CD4-positive, alpha-beta T cell treated with Interleukin-2 at 100 ng/mL for 4 hours (primary cell): ENCODE measurements at places on chromosomes 5 and 9.
A peak's percentile ranks its signal among the peaks of the same experiment; 100 is the strongest.

DNA sequence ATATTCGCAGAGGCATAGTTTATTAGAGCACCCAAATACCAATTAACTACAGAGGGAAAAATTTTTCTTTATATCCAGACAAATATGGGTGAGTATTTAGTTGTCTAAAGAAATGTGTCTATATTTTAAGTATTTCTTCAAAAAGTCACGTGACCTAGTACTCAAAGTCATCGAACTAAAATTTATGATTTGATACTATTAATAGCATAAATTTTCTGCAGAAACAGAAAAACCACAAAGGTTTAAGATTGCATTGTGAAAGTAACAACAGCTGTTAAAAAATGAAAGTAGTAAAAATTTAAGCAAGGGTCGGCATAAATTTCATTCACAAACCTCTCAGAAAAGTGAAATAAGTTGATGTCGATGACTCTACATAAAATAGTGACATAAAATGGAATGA, 323.9 kb upstream of the RORB start:
- no peak for DNase-seq

DNA sequence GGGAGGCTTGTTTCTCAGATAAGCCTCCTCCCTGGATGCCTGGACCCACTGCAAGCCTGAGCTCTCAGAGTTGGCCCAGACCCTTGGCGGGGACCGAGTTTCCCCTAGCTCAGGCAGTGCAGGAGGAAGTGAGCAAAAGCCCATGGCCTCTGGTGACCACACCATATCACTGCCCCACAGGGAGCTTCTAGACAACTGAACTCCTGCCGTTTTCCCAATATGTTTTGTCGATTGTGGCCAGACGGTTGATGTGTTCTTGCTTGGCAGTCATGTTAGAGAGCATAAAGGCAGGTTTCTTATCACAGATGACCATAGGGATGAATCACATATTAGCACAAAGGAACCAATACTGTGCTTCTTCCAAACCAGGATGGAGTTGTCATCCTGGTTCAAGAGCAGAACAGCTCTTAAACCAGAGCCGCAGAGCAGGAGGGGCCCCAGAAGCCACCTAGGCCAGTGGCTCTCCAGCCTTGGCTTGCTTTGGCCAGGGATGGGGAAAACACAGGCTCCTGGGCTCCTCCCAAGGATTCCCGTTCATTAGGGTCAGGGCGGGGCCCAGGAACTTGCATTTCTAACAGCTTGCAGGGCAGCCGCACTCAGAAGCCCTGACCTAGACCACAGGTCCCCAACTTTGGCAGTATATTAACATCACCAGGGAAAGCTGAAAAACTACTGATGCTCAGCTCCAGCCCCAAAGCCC, 113.1 kb upstream of the TBC1D2 start:
- DNase-seq: no peak

DNA sequence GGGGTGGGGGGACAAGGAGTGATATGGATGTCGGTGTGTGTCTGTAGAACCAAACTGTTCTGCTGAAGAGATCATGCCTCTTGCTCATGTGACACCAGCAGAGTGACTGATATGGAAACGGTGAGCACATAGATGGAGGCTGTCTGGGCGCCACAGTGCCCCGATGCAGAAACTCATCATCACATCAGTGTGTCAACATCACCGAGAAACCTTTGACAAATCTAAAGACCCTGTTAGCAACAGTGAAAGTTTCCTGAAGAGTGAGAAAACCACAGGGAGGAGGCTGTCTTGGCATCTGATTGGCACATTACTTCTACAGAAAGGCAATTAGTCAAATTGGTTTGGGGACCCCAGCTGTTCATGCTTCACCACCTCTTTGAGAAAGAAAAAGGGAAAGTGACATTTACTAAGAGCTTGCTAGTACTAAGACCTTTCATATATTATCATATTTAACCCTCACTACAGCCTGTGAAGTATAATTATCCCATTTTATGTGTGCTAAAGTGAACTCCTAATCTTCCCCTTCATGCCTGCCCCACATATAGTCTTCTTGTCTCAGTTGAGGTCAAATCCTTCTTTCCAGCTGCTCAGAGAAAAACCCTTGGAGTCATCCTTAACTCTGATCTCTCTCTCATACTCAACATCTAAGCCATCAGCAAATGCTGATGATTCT, 25.6 kb downstream of the CSF2 start:
- DNase-seq: peak; percentile 76

DNA sequence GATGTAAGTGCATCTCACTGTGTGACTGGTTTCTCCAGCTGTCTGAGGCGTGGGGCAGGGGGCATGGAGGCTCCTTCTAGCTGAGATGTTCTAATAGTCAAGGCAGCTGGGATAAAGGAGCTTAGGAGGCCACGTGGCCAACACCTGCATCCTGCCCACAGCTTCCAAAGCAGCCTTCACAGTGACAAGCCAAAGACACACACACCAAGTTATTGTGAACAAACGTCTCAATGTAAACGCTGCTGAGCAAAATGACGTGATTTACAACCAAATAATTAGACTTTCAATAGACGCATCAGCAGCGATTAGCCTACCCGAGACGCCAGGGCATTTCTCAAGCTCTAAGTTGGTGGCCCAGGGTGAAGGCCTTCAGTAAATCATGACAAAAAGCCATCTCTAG, 23.2 kb upstream of the SLC25A51 start:
- DNase-seq: no peak

GRCh38 chr9:89496645-89497256, 1.2 kb downstream of the SEMA4D start:
- DNase-seq: no peak

- no peak for DNase-seq
These were observed 46.4 kb upstream of the KDM4C start for GRCh38 chr9:6711403-6711802.

DNA sequence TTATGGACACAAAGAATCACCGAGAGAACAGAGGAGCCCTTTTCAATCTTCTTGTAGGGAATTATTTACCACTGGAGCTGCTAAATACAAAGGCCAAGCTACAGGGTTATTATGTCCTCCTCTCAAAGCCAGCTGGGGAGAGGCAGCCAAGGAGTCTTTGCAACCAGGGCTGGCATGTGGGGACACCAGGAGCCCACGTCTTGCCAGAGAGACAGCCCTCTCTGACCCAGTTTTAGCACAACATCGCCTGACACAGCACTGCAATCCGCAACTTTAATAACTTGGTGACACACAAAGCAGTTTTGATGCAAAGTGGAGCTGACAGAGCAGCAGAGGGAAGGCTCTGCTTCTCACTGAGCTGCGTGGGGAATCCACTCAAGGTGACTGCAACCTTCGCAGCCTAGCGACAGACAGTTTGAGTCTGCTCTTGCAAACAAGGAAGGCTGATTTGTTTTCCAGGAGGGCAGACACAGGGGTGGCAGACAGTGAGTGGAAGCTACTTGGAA, 33.6 kb downstream of the TLR4 start:
- DNase-seq: no peak

DNA sequence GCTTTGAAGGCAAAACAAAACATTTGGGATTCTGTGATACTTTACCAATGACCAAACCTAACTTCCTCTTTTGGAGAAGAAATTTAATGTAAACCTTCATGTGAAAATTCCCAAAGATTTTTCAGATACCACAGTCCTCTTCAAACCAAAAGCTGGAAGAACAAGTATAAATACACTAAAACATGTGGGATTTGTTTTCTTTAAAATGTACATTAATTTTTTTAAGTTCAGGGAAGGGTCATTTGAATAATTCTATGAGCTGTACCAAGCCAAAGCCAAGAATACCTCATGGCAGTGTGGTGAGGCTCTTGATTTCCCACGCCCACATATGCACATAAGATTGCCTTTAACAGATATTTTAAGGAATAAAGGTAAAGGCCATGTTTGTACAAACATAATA, 28.4 kb upstream of the ITGA1 start:
- no peak for DNase-seq

- DNase-seq: no peak
These were observed 197.5 kb upstream of the DAB2 start for GRCh38 chr5:39622281-39622680.

- no peak for DNase-seq
These were observed 270.4 kb upstream of the TMEM161B start for GRCh38 chr5:88539026-88539425.

- no peak for DNase-seq
These were observed 203.6 kb upstream of the MEF2C start for GRCh38 chr5:89086390-89087086.

DNA sequence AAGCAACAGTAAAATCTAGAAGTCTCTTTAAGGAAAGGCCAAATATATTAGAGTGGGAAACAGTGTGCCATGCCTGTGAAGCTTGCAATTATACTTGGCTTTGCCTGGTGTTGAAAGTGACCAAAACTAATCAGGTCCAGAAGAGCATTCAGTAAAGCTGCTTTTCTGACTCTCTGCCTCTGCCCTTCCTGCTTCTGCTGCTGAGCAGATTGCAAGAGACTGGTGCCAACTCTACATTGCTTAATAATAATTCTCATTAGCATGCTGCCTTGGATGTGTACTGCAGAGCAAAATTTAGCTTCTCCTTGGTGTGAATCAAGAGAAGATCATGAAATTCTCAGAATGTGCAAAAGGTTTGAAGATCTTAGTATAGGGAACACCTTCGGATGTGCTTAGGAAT, 120.4 kb upstream of the RFX3 start:
- DNase-seq: no peak

GRCh38 chr9:131396626-131397025, 2.7 kb downstream of the PRRC2B start:
- DNase-seq: no peak

DNA sequence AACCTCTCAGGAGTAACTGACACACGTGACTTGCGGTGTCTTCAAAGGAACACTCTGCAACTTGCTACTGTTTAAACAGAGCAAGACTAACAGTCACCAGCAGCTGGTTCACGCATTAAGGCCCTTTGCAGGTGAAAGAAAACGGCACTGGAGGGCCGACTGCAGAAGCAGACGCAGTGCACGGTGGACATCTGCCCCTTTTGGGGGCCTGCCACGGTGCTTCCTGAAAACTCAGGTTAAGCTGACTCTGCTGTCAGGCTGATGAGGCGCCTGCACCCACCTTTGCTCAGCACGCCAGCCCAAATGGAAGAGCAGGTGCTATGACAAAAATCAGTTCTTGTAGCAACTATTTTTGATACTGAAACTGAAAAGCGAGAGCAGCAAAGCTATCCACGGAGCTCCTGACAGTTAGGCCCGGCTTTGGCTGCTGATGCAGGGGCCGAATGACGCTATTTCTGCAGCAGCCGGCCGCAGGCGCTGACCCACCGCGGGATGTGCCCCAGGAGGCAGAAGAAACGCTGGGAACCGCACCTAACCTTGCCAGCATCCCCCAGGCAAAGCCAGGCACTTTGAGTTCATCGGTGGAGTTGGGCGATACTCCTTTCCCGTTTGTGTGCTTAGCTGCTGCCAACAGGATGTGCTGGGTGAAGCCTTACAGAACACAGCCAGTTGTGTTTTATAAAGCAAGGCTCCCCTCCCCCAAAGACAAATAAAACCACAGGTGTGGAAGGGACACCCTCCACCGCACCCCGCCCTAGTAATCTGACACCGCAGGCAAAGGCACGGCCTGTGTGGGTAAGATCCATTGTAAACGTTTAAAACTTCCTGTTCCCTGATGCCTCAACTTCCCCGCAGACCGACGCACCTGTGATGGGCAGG, 21.1 kb upstream of the TERT start:
- DNase-seq: peak; percentile 66

DNA sequence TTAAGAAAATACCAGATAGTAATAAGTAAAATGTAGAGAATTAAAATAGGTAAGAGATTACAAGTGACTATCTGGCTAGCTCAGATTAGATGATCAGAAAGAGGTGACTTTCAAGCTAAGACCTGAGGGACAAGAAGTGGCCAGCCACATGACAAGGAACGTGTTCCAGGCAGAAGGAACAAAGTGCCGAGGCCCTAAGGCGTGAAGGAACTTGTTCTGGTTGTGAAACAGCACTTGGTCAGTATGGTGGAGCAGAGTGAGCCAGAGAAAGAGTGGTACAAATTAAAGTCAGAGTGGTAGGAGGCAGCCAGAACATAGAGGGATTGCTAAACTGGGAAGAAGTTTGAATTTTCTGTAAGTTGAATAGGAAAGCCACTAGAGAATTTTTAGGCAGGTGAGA, 73.6 kb downstream of the ADRB2 start:
- DNase-seq: no peak

DNA sequence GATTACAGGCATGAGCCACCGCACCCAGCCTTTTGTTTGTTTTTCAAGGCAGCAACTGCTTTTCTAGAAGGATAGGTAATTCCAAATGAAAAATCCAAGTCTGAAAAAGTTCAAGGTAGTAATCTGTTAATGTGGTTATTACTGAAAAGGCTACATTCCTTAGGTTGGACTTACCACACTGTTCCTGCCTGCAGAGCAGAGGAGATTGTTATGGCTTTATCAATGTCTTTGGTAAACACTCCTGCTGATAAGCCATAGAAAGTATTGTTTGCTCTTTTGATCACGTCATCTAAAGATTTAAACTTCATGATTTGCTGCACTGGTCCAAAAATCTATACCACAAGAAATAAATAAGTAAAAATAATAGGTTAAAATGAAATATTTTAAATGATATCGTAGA, 43.4 kb downstream of the ALDH1A1 start:
- DNase-seq: no peak

DNA sequence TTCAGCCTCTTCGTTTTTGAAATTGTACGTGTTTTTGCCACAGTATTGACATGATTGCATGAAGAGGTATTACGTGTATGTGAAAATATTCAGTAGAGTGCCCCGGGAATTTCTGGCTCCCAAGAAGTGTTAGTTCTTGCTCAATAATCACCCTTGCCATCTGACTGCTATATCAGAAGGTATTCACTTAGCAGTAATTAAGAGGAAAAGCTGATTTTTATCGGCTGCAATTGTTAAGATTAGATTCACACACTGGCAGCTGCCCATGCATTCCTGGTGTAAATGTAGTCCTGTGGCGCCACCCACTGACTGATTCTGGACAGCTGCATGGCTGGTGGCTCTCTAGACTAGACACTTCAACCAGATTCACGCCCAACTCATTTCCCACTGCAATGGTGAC, 440.1 kb upstream of the ADAMTS16 start:
- DNase-seq: no peak

GRCh38 chr9:112180387-112180881, 5.3 kb upstream of the SUSD1 start:
- DNase-seq: peak; percentile 80

DNA sequence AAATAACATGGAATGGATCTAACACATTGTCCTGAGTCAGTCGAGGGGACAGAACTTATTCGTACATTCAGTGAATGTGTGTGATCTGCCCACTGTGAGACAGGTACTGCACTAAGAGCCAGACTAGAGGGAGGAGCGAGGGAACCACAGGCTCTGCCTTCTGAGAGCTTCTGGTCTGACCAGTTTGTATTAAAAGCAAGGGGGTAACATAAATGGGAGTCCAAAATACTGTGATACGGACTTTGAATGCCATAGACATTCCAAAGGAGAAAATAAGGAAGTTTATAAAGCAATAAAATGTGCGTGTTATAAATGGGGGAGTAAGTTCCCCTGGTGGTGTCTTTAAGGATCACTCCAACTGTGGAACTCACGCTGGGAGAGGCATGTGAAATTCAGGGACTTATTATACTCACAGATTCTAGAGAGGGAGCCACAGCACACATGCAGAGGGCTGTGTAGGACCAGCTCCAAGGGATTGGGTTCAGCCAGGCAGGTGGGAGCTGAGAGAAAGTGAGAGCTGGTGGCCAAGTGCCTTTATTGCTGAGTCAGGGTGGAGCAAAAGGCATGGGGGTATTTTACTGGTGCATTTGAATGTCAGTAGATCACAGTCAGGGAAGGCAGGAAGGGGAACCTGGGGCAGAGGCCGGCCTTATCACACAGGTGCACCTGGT, 186.5 kb upstream of the WWC1 start:
- DNase-seq: no peak

- no peak for DNase-seq
These were observed 4.0 kb downstream of the PAPPA start for GRCh38 chr9:116157436-116158138.

GRCh38 chr5:27208051-27208450, 169.7 kb upstream of the CDH9 start:
- DNase-seq: no peak
